NCI-H1436 (cell line): ENCODE measurements at places on chromosomes 12 and 14.

- DNase-seq = no peak
Measured at GRCh38 chr14:53444677-53445312, 291.7 kb upstream of the DDHD1 start.

GRCh38 chr12:124703856-124704255 is 136.4 kb upstream of the NCOR2 start:
- no peak for DNase-seq

GRCh38 chr12:121829250-121829918 is 25.6 kb downstream of the SETD1B start:
- DNase-seq = no peak

GRCh38 chr14:53715193-53715721 is 241.4 kb downstream of the BMP4 start:
- no peak for DNase-seq

GRCh38 chr12:31029468-31029867 is 44.2 kb upstream of the DDX11 start:
- DNase-seq = no peak
